GM13976 (cell line): ENCODE measurements at places on chromosomes 5 and 9.

- no peak for DNase-seq
These were observed 78.5 kb downstream of the CD180 start for GRCh38 chr5:67118050-67118620.

- DNase-seq = no peak
These were observed 422.1 kb upstream of the TNC start for GRCh38 chr9:115540091-115540490.

GRCh38 chr5:72599065-72599433, 91.8 kb upstream of the ZNF366 start:
- no peak for DNase-seq

DNA sequence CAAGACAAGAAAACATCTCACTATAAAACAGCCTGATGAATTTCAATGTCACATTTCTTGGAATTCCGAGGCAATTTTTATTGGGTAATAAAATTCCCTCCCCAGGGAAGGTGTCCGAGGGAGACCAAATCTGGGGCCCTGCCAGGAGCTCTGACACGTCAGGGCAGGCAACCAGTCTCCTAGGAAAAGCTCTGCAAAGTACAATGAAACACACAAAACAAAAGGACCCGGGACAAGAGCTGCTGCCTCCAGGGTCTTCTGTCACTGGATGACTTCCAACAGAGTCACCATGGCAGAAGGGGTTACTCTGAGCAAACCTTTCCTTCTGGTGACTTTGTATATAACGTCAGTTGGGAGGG, 50.8 kb downstream of the SAXO1 start:
- no peak for DNase-seq

- DNase-seq = no peak
These were observed 39.3 kb upstream of the CDK20 start for GRCh38 chr9:88013607-88014006.

- no peak for DNase-seq
These were observed 363 bp upstream of the SLC25A48 start for GRCh38 chr5:135833961-135834638.

DNA sequence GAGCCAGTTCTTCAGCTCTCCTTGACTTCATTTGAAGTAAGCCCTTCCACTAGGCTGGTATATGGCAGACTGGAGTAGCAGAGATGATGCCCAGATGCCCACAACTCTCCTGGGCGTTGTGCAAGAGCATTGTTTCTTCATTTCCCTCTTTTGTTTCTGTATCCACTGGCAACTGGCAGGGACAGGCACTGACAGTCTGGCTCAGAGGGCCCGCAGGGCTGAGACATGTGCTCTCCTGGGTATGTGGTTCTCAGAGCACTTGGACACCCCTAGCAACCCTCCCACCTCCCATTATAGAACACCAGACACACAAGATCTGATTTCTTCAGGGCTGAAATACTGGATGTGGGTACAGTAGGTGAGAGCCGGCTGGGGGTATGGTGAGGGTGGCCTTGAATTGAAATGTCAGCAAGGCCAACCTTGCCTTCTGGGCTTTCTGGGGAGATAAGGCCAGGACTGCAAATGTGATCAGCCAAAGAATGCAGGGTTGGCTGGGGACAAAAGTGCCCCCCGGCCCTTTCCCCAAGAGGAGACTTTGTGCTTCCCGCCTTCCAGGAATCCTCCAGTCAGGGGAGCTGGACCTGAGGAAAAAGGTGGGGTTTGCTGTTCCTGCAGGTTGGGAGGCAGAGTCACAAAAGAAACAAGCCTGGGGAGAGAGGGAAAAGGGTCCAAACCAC, 28.6 kb upstream of the CTNNA1 start:
- no peak for DNase-seq

DNA sequence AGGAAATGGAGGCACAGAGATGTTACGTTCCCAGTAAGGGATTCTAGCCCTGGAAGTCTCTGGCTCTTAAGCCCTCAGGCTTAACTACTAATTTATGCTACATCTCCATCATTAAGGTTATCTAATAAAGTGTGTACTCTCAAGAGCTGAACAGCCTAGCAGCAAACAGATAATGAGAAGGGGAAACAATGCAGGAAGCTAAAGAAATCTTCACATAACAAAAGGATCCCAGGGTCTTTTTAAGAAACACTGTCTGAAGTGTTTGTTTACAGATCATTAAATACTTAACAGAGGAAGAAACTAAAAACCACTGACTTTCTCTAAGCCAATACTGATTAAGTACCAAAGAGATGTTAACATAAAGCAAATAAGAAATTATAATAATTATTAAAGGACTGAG, 129.0 kb downstream of the PAPPA start:
- DNase-seq = no peak

GRCh38 chr5:59095480-59095879, 512.6 kb downstream of the RAB3C start:
- no peak for DNase-seq

- DNase-seq = no peak
These were observed 105.4 kb downstream of the DCP2 start for GRCh38 chr5:113081881-113082546.

GRCh38 chr9:94859891-94860290, 133.4 kb downstream of the AOPEP start:
- DNase-seq = no peak

GRCh38 chr9:76576344-76576743, 117.4 kb downstream of the GCNT1 start:
- DNase-seq = peak; percentile 83

- DNase-seq = no peak
These were observed 157.1 kb downstream of the PBX3 start for GRCh38 chr9:125904155-125904851.

- DNase-seq = no peak
These were observed 33.8 kb downstream of the KDM3B start for GRCh38 chr5:138386290-138386689.

DNA sequence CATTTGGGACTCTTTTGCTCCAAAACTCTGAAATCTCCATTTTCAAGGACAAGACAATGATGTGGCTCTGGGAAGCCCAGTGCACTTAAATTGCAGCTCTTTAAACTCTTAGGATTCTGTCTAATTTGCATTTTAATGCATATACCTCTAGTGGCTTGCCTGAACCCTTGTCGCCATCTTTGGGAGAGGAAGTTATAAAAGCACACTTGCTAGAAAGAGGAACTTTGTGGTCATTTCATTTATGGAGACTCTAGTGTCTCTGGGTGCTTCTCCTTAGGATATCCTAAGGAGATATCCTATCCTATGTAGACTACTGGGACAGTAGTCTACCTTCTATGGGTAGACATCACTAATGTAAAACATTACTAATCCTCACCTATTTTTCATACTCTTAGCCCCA, 77.3 kb upstream of the SLC1A3 start:
- DNase-seq = no peak

DNA sequence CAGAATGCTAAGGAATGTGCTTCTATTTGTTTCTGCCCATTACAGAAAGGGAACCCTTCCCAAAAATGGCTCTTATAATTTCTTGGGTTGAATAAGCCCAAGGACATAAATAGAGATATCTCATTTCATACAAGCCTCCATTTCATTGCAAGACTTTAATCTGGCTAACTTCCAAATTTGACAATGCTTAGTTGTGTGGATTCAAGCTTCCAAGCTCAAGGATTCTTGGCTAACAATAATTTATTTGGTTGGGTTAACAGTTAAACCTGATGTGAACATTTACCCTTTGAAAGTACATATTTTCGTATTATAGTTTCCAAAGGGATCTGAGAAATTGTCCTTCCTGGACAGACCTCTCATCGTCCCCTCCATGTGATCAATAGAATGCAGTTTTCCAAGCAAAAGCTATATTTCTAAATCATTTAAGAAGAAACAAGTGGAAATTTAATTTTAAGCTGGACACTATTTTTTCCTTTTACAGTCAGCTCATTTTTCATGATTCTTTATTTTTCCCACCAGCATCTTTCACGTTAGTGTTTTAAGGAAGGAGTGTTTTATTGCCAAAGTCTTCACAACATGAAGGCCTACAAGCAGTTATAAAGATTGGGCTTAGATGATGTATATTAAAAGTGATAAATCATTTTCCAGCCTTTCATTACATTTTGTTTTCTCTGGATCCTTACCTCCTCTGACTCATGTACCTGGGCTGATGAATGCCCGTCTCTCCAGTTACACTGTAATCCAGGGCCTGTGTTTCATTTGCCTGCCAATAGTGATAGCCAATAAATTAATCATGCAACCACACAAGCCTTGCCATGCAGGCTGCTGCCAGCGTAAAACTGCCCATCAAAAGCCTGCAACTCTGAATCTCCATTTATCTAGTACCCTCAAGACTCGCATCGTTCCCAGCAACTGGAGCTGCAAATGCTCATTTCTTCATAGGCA, 176.7 kb downstream of the NTRK2 start:
- no peak for DNase-seq

GRCh38 chr9:80899208-80899607, 790.1 kb downstream of the TLE1 start:
- no peak for DNase-seq

- DNase-seq = no peak
These were observed 30.5 kb upstream of the F2RL1 start for GRCh38 chr5:76788362-76788761.

DNA sequence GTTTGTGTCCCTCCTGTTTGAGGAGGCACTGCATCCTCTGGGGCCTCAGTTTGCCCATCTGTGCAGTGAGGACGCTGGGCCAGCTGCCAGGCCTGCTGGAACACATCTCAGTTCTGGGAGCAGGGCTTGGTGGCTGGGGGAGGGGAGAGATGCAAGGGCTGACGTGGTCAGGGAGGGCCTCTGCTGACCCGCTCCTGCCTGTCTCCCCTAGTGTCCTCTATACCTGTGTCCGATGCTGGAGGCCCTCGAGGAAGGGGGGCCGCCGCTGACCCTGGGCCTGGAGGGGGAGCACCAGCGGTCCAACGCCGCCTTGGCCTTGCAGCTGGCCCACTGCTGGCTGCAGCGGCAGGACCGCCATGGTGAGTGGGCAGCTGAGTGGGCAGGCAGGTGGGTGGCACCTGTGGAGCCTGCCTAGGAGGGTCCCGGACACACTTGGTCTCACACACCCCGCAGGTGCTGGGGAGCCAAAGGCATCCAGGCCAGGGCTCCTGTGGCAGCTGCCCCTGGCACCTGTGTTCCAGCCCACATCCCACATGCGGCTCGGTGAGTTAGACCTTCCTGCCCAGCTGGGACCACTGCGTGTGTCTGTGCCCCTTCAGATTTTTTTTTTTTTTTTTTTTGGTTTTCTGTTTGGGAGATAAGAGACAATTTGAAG, 5.8 kb downstream of the FPGS start:
- DNase-seq = no peak

- DNase-seq = no peak
These were observed 8.6 kb upstream of the ANKRD33B start for GRCh38 chr5:10555277-10555684.

- DNase-seq = no peak
These were observed 6.6 kb upstream of the COMMD10 start for GRCh38 chr5:116078199-116078598.

- no peak for DNase-seq
These were observed 182.0 kb upstream of the MOCS2 start for GRCh38 chr5:53291528-53291927.

GRCh38 chr5:93748875-93749397, 7.5 kb upstream of the POU5F2 start:
- no peak for DNase-seq

DNA sequence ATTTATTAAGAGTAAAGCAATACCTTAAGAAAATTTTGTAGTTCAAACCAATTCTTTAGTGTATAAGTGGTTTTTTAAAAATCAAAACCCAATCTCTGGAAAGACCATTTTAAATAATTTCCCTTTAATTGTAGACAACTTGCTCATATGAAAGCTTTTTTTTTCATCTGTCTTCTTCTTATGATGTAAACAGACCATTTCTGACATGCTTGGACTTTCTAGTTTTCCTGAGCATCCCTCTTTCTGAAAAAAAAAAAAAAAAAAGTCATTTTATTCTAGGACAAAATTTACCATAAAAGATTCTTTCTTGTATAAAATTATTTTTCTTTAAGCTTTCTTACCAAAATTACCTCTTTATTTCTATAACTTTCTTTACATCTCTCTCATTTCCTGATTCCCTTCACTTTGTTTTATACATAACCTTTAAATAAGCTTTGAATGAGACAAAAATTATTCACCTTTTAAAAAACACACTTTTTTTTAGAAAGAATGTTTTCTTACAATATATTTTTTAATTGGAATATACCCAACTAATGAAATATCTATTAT, 67.5 kb downstream of the COL15A1 start:
- no peak for DNase-seq

- no peak for DNase-seq
These were observed 517 bp downstream of the ALDH1A1 start for GRCh38 chr9:72952381-72952690.

GRCh38 chr9:78753039-78753438, 456.1 kb downstream of the PSAT1 start:
- no peak for DNase-seq

DNA sequence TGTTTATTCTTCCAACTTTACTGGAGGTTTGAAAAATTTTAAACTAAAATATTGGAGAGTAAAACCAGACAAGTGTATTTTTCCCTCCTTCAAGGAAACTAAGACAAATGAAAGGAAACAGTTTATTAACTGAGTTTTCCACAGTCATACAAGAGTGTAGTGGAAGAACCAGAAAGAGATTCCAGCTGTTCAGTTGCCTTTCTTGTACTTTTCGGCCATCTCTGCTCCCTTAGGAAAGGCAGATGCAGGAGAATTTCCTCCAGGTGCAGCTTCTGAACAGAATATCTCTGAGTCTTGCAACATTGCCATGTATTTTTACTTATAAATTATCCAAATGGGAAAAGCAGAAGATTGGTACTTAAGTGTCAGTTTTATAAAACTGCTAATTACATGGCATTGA, 217.1 kb downstream of the MAST4 start:
- DNase-seq = no peak

GRCh38 chr9:137156567-137157375, 13.1 kb downstream of the LRRC26 start:
- peak; percentile 89 for DNase-seq

DNA sequence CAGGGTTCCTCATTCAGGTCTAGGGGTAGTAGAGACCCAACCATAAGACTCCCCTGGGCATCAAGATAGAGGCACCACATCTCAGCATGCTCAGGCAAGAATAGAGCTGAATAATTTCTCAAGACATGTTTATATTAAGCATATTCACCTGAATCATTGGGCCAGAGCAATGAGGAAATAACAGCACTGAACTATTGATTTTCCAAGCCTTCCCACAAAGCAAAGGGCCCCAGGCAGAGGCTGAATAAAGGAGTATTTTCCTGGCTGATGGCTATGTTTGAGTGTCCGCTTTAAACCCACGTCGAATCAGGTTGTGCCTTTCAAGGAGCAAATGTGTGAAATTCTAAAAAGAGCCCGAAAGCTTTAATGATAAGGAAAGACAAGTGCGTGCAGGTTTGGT, 129.2 kb downstream of the HSD17B3 start:
- no peak for DNase-seq

DNA sequence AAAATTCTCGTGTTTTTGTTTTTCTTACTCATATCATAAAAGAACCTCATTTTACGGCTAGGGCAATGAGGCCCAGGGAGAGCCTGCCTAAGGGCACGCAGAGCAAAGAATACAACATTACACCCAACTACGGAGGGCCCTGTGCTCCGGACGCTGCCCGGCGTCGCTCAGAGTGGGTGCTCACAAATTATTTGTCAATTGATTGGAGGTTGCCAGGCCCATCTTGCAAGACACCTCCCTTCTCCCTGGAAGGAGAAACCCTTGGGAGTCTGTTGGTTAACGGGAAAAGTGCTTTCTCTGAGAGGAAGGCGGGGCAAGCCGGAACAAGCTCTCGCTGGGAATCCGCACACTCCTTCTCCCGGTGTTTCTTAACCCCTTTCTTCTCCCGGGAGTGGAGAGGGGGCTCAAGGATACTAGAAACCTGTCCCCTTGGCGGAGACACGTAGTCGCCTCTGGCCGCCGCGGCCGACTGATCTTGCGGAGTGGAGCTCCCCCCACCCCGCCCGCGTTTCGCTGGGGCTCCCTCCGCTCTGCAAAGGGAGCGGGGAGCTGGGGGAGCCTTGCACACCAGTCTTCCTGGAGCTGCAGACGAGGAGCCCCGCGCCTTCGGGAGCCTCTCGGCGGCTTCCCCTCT, 599.3 kb upstream of the SGCD start:
- no peak for DNase-seq
